ENCODE measurements at places on chromosomes 3 and 15. TPM values are rescaled to one million over a fixed set of nuclear protein-coding genes. Genes with fewer than 3 reads are reported as not detected.

Gene MYRIP
- 34.1 TPM for total RNA-seq

Gene CELSR3
- 48.1 TPM for total RNA-seq

Gene MEGF11
- total RNA-seq, result 5.2 TPM

Gene OXTR
- total RNA-seq, result 2.9 TPM

Gene ATP13A5
- total RNA-seq, result 3.9 TPM

Gene SPESP1
- 2.2 TPM for total RNA-seq

Gene CHAC1
- 7.5 TPM for total RNA-seq

Gene VGLL3
- total RNA-seq, result 0.70 TPM

Gene CACNA2D3
- total RNA-seq, result 54.8 TPM

Gene CRELD1
- total RNA-seq, result 100 TPM

Gene TMCO5A
- total RNA-seq, result not detected

Gene ACKR2
- 2.4 TPM for total RNA-seq

Gene RFX7
- total RNA-seq, result 29.3 TPM

Gene SLC12A8
- 10.3 TPM for total RNA-seq

Gene GNAT1
- total RNA-seq, result not detected

Gene PFN2
- total RNA-seq, result 290 TPM

Gene ZNF609
- 54.2 TPM for total RNA-seq

Gene NAALADL2
- 20.2 TPM for total RNA-seq

Gene SAMMSON
- total RNA-seq, result 0.77 TPM

Gene CYP8B1
- not detected for total RNA-seq

Gene TAGLN3
- total RNA-seq, result 418 TPM

Gene DAZL
- not detected for total RNA-seq

Gene HRH1
- total RNA-seq, result 9.6 TPM

Gene SNTN
- not detected for total RNA-seq

Gene STAB1
- total RNA-seq, result 59.5 TPM

Gene SEMA3F
- total RNA-seq, result 10.0 TPM

Gene FAM174B
- 31.8 TPM for total RNA-seq

Gene EPHA3
- 13.0 TPM for total RNA-seq

Gene THSD4
- total RNA-seq, result 10.7 TPM

Gene RAD54L2
- 35.4 TPM for total RNA-seq

Gene EHHADH
- total RNA-seq, result 4.1 TPM

Gene GOLGA6D
- 0.26 TPM for total RNA-seq
